ENCODE measurements at places on chromosomes 16 and 17.
A peak's percentile ranks its signal among the peaks of the same experiment; 100 is the strongest.

- no peak for DNase-seq
These were observed 152.2 kb upstream of the MPHOSPH6 start for GRCh38 chr16:82322177-82322576.

DNA sequence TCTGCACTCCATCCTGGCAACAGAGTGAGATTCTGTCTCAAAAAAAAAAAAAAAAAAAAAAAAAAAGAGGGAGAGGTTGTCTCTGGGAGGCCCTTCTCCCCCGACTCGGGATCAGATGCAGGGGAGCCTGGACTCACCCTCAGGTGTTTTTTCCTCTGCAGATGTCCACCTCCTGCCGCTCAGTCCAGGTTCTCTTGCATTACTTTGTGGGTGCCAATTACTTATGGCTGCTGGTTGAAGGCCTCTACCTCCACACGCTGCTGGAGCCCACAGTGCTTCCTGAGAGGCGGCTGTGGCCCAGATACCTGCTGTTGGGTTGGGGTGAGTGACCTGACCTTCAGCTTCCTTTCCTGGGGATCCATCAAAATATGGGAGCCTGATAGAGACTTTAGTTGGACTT, 34.1 kb downstream of the GLP2R start:
- DNase-seq, result no peak

DNA sequence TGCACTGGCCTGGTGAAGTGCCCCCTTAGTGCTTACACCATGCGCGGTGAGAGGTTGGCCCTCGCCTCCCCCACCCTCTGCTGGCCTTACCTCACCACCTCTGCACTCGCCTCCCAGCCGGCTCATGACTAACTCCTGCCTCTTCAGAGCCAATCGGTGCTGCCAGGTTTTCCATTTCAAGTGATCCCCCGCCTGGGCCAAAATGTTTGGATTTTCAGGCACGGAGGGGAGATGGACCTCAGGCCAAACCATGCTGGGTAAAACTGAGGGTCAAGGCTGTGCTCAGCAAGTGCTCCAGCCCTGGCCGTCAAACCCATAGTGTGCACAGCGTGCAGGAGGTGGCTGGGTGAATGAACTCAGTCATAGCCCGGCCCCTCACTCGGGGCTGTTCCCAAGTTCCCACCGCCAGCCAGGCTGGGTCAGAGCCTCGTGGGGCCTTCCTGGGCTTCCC, 175.4 kb downstream of the SEC14L1 start:
- no peak for DNase-seq

DNA sequence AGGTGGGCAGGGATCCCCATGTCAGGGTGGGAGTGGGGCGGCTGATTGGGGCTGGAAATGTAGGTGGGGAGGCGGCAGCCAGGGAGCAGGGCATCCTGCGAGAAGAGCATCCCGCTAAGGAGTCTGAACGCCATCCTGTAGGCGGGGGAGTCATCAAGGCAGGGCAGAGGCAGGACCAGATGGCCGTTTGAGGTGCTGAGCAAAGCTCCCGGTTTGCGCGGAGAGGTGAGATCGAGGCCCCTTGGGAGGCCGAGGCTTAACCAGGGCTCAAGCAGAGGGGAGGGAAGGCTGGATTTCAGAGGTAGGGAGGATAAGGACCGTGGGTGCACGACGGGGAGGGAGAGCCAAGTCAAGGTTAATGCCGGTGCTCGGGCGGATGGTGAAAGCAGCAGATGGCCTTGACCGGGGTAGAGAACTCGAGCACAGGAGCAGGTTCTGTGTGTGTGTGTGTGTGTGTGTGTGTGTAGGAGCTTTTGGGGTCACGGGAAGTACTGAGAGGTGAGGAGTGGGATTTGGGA, 472 bp upstream of the NME2 start:
- DNase-seq, result peak; percentile 82

GRCh38 chr17:61551255-61551742, 39.7 kb downstream of the NACA2 start:
- peak; percentile 69 for DNase-seq

DNA sequence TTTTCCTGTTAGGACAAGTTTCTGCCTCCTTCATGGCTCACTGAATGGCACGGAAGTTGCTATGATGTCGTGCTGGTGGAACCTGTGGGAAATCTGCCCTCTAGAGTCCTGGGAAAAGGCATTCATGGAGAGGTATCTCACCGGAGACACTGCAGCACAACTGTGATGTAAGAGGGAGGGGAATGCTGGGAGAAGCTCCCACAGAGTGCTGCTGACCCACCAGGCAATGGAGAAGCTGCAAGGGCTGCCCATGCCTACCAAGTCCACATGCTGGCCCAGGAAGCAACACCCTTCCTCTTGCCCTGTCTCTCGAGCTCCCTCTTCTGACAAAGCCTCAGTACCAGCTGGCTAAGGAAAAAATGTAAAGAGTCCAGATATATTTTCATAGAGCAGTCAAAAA, 45.2 kb upstream of the SLC5A11 start:
- no peak for DNase-seq

- no peak for DNase-seq
These were observed 452.4 kb upstream of the RBFOX1 start for GRCh38 chr16:6880263-6880662.

- no peak for DNase-seq
These were observed 6.8 kb downstream of the LAT start for GRCh38 chr16:28991687-28992086.

DNA sequence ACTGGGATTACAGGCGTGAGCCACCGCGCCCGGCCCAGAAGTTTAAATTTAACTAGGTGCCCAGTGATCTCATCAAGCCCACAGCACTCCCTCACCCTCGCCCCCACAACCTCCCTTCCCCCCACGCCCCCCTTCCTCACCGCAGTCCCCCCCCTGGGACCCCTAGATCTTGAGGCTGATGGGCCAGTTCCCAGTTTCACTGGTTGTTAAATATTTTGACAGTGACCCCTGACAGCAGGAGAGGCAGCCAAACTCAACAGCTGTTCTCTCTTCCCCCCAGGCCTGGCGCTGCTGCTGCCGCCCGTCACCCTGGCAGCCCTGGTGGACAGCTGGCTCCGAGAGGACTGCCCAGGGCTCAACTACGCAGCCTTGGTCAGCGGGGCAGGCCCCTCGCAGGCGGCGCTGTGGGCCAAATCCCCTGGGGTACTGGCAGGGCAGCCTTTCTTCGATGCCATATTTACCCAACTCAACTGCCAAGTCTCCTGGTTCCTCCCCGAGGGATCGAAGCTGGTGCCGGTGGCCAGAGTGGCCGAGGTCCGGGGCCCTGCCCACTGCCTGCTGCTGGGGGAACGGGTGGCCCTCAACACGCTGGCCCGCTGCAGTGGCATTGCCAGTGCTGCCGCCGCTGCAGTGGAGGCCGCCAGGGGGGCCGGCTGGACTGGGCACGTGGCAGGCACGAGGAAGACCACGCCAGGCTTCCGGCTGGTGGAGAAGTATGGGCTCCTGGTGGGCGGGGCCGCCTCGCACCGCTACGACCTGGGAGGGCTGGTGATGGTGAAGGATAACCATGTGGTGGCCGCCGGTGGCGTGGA, 15.6 kb downstream of the QPRT start:
- no peak for DNase-seq

- no peak for DNase-seq
These were observed 8.8 kb downstream of the TMEM186 start for GRCh38 chr16:8788578-8789172.

DNA sequence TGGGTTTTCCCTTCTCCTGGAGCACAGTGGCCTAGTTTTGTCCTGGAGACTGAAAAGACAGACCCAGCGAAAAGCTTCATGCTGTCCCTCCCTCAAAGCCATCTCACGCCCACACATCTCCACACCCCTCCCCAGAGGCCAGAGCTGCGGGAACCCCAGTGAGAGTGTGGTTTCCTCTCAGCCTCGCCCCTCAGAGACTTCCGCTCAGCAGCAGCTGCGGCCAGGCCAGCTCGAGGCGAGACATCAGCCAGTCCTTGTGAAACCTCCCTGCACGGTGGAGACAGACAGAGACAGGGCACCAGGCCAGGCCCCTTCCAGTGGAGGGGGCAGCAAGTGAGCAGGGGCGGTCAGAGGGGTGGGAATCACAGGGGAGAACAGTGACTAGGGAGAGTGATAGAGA, 77.0 kb upstream of the TNRC6C start:
- peak; percentile 96 for DNase-seq

DNA sequence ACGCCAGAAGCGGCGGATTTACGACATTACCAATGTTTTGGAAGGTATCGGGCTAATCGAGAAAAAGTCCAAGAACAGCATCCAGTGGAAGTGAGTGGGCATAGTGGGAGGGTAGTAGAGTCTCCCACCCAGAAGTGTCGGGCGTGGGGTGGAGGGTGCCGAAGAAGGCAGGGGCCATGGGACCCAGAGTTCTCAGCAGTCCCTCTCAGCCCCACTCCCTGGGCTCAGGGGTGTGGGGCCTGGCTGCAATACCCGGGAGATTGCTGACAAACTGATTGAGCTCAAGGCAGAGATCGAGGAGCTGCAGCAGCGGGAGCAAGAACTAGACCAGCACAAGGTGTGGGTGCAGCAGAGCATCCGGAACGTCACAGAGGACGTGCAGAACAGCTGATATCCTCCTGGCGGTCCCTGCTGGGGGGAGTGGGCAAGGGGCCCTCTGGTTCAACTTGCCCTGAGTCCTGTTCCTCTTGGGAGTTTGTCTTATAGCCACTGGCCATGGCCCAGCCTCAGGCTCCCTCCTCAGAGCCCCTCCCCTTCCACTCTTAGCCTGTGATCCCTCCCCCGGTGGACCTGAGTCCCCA, 916 bp downstream of the E2F4 start:
- DNase-seq, result no peak

DNA sequence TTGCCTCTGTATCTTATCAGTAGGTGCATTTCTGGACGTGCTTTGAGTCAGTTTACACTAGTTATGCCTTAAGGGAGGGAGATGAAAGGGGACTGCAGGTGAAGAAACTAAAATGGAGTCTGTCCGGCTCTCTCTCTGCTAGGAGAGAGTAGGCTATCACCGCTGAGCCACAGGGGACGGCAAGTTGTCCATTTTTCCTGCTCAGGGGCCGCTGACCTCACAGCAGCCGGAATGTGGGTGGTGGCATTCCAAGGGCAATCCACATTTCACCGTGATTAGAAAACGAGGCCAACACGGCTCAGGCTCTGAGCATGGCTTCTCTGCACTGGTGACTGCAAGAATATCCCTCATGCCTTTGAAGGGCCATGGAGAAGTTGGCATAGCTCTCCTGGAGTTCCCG, 19.0 kb upstream of the KLHDC4 start:
- no peak for DNase-seq

DNA sequence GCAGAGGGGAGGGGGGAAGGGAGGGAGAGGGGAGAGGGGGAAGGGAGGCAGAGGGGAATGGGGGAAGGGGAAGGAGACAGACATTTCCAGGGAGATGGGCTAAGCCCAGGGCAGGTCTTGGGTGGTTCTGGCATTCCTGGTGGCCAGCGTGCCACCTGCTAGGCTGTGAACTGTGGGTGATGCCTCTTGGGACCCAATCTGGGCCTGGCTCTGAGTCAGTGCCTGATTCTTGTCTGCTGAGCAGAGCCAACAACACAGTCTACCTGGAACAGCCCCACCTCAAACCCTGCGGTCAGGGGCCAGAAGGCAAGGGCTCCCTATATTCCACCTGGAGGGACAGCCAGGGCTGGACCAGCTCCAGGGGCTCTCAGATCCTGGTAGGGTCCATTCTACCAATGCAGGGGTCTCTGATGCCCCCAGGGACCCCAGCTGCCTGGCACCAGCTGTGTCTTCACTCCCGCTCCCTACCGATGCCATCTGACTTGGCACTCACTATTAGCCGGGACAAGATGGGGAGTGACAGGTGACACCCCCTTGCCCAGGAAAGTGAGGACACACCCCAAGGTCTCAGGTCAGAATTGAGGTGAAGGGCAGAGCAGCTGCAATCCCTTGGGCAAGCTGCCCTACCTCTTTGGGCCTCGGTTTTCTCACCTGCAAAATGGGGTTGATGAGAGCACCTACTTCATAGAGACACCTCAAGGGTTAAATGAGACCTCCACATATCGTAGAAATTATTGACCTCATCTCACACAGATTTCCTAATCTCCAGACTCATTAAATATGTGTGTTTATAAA, 87.2 kb downstream of the LITAF start:
- no peak for DNase-seq

- DNase-seq, result no peak
These were observed 8.0 kb downstream of the TXNDC11 start for GRCh38 chr16:11734653-11735043.

GRCh38 chr17:66835476-66835875, 559 bp downstream of the CACNG5 start:
- DNase-seq, result no peak

DNA sequence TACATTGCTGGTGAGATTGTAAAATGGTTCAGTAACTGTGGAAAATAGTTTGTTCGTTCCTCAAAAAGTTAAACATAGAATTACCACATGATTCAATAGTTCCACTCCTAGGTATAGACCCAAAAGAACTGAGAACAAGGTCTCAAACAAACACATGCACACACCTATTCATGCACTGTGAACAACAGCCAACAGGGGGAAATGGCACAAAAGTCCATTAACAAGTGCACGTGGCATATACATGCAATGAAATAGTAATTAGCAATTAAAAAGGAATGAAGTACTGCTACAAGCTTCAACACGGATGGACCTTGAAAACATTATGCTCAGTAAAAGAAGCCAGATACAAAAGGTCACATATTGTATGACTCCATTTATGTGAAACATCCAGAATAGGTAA, 23.8 kb downstream of the SDK2 start:
- DNase-seq, result no peak

DNA sequence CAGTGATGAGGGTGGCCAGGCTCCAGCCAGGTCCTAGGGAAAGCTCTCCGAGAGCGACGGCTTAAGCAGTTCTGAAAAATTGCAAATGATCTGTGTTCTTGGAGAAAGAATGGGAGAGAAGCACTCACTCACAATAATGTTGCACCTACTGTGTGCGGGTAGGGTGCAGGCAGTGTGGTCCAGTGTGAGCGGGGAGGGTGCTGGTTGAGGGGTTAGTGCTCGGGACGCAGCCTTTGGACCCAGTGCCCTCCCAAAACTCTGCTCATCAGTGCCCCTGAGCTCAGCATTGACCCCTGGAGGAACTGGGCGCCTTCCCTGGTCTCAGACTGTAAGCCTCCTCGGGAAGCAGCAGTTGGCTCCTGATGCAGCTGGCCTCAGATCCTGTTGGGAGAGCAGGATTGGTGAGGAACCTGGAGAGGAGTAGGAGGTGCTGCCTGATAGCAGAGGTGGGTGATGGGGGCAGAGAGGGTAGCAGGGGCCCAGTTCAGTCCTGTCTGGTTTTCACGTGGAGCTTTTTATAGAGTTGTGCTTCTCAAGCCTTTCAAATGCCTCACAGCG, 23.6 kb upstream of the ZNF750 start:
- DNase-seq, result no peak

DNA sequence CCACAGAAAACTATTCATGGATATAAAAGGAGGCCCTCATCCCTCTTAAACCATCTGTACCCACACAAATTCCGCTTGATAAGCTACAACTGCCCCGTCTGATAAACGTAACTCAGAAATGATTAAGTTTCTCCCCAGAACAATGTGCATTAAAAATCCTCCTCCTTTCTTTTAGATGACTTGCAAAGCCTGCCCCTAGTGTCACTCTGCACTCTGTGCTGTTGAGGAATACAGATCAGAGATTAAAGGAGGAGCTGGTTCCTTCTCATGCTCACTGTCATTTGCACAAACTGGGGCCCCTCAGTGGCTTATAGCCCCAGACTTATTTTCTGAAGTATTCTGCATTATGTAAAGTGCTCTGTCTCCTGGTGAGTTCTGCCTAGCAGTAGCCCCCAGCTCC, 33.3 kb downstream of the CDRT15 start:
- DNase-seq, result no peak

Measured in AML-193 (cell line).